ENCODE measurements at places on chromosomes 1 and 21. TPM values are rescaled to one million over a fixed set of nuclear protein-coding genes. Genes with fewer than 3 reads are reported as not detected.
A peak's percentile ranks its signal among the peaks of the same experiment; 100 is the strongest.

DNA sequence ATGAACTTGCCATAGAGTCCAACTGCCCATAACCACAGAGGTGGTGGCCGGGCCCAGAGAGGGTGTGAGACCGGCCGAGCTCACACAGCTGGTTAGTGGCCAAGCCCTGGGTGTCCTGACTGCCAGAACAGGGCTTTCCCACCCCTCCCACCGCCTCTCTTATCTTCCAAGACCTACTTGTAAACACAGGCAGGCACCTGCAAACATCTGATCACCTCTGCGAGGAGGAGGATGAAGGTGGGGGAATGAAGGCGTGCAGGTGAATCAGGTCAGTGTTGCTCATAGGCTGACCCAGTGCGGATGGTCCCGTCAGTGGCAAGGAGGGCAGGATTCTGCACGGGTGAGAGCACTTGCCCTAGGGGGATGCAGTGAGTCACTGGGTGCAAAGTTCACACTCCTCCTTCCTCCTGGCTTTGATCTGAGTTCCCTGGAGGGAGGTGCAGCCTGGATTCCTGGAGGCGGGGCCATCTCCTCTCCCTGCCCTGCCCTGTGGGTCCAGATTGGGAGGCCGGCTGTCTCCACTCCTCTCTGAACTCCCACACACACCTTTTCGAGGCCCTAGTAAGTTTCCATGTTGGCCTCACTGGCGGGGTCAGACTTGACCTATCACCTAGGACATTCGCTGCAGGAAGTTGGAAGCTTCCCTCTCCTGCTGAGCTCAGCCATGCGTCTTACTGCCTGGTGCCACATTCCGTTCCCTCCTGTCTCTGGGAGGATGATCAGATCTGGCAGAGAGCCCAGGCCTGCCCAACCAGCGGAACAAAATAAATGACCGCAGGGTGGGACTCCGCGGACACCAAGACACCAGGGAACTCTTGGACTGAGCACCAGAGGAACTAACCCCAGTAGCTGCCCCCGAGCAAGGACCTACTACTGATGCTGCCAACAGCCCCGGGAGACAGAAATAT lies 7.3 kb downstream of the UQCRHL start:
- no peak for DNase-seq

The S100A12 gene
- polyA plus RNA-seq, result 3.3 TPM

DNA sequence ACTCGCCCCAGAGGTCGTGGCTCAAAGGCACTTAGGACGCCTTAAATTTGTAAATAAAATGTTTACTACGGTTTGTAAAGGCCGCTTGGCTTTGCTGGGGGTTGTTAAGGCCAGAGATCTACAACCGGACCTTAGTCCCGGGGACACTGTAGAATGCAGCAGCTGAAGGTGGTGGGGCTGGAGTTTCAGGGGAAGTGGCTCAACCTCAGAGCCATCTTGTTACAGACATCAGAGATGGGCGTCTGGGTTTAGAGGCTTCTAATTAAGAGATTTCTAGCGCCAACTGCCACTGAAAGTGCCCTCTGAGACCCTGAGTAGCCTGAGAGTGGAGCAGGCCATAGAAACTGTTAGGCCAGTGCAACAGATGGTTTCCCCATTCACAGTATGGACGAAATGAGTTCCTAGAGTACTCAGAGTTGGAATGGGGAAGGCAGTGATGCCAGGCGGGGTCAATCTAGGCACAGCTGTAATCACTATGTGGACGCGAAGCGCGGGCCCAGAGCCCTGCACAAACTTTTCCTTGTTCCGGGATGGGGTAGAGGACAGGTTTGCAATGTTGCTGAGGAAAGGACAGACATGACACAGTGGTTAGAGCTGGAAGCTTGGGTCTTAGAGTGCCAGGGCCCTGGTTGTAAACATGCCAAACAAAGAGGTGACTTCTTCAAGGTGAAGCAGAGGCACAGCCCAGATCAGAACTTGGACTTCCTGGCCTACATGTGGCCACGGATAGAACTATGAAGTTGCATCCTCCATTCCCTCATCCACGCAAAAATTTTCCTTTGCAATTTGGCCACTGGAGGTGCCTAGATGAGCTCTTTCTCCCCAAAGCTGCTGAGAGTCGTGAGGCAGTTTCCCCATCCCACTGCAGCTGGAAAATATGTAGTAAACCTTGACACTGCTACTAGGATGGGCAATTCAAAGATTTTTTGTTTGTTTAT lies 6.0 kb downstream of the HLX start:
- DNase-seq, result no peak

- no peak for DNase-seq
Observed at GRCh38 chr1:39091845-39092645, 65.9 kb downstream of the NDUFS5 start.

GRCh38 chr1:53716150-53716549 lies 22.8 kb downstream of the GLIS1 start:
- no peak for DNase-seq

The PDPN gene
- 57.6 TPM for polyA plus RNA-seq

The AKR7A3 gene
- 2.0 TPM for polyA plus RNA-seq

- no peak for DNase-seq
Observed at GRCh38 chr1:237084341-237085077, 42.5 kb downstream of the RYR2 start.

DNA sequence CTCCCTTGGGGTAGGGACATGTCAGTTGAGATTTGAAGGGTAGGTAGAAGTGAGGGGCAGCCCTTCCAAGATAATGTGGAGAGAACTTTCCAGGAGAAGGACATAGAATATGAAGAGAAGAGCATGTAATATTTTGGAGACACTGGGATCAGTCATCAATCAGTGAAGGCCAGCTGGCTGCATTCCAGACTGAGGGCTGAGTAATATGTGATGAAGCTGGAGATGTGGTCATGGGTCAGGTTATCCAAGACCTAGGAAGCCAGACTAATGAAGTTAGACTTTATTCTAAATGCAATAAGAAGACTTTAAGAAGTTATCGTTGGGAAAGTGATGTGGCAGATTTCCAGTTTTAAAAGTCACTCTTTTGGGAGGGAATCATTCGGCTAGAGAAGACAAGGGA lies 262.0 kb downstream of the HMCN1 start:
- DNase-seq, result no peak

The INSRR gene
- polyA plus RNA-seq, result not detected

GRCh38 chr1:151655371-151655770 lies 43.5 kb downstream of the SNX27 start:
- DNase-seq, result no peak

GRCh38 chr1:175720023-175720422 lies 23.4 kb downstream of the TNR start:
- DNase-seq, result no peak

DNA sequence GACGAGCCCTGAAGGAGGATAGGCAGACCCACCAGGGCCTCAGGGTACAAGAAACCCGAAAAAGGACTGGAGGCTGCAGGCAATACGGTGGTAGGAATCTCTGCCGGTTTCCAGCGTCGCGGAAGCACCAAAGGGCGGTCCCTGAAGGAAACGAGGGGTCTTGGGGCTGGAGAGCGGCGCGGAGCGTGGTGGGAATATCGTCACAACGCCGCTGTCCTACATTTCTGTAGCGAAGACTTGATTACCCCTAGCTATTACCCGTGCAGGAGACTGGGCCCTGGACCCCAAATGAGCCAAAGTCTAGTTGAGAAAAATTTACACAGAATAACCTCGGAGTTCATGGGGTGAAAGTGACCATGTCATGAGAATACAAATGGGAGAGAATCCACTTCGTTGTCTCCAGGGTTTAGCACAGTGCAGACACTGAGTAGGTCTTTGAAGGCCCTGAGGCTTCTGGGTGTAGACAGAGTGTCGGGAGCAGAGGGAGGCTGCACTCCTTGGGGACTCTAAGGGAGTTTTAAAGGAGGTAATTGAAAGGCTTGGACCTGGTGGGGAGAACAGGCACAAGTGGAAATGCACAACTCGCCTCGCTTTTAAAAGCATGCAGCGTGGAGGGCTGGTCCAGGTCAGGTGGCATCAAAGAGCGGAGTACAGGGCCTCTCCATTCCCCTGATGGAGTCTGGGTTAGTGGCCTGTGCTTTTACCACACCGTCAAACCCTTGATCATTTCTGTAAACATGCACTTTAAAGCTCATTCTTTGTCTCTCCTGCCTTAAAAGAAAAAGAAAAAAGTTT lies 1.5 kb downstream of the ATP1A1 start:
- DNase-seq, result no peak

The DDX59 gene
- polyA plus RNA-seq, result 31.6 TPM

- no peak for DNase-seq
Observed at GRCh38 chr1:212640223-212640878, 31.8 kb downstream of the ATF3 start.

GRCh38 chr1:63821091-63822005 lies 47.5 kb downstream of the ROR1 start:
- DNase-seq, result no peak

The CD160 gene
- 2.2 TPM for polyA plus RNA-seq

DNA sequence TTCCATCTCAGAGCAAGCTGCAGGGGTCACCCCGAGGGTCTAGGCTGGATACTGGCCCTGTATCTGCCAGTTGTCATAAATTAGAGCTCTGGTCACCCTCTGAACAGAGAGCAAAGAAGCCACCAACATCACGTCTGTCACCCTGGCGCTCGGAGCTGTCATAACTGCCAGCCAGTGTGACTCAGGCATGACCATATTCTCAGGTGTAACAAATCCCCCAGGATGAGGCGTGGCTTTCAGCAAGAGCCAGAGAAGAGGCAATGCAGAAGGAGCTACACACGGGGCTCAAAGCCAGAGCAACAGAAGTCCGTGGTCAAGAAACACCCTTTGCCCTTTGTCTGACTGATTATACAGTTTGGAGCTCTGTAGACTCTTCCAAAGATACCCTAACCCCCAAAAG lies 40.0 kb downstream of the PRAMEF20 start:
- no peak for DNase-seq

DNA sequence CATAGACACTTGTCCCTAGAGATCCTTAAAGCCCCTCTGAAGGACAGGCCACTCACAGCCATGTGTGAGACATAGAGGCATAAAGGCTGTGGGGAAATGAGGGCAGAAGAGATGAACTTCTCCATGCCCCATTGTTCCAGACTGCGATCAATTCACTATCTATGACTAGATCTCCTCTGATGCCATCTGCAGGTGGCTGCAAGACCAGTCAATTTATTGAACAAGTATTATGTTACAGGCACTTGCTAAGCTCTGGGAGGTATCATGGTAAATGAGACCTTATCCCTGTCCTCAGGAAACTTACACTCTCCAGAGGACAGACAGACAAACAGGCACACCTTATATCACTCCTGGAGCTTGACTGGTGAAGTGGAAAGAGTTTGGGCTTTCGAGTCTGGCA lies 22.9 kb downstream of the UBIAD1 start:
- no peak for DNase-seq

DNA sequence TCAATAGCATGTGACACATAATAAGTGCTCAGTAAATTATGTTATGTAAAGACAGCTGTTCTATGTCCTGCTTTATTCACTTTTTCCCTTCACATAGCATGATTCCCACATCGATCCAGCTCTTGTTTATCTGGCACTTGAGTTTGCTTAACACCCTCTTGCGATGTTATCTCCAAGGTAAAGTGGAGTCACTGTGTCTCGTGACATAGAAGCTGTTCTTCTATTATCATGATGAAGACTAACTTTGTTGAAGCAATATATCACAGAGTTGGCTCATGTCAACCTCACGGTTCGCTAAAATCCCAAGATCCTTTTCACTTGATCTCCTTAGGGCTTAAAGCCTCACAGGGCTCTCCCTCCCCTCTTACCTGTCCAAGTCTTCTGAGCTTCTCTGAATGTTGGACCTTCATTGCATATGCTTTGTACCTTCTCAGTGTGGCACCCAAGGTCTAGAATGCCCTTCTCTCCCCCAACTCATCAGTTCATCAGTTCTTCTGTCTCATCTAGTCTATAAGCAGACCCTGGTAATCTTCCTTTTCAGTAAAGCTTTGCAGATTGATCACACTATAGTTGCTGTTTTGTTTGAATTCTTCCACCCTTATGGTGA lies 38.0 kb downstream of the PLXNA2 start:
- DNase-seq, result no peak

The NPR1 gene
- polyA plus RNA-seq, result 23.1 TPM

- DNase-seq, result no peak
Observed at GRCh38 chr1:239884796-239885195, 206.9 kb upstream of the FMN2 start.

DNA sequence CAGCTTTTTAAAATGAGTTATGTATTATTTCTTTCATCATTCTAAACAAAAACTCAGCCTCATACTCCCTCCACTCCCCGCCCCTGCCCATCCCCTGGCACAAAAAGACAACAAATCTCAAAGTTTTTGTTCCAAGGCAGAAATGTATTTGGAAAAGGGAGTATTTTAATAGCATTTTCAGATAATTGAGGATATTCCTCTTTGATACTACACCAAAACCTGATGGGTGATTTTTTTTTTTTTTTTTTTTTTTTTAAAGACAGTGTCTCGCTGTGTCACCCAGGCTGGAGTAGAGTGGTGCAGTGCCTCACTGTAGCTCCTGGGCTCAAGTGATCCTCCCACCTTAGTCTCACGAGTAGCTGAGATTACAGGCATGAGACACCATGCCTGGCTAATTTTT lies 16.2 kb downstream of the SLC16A1 start:
- DNase-seq, result no peak

DNA sequence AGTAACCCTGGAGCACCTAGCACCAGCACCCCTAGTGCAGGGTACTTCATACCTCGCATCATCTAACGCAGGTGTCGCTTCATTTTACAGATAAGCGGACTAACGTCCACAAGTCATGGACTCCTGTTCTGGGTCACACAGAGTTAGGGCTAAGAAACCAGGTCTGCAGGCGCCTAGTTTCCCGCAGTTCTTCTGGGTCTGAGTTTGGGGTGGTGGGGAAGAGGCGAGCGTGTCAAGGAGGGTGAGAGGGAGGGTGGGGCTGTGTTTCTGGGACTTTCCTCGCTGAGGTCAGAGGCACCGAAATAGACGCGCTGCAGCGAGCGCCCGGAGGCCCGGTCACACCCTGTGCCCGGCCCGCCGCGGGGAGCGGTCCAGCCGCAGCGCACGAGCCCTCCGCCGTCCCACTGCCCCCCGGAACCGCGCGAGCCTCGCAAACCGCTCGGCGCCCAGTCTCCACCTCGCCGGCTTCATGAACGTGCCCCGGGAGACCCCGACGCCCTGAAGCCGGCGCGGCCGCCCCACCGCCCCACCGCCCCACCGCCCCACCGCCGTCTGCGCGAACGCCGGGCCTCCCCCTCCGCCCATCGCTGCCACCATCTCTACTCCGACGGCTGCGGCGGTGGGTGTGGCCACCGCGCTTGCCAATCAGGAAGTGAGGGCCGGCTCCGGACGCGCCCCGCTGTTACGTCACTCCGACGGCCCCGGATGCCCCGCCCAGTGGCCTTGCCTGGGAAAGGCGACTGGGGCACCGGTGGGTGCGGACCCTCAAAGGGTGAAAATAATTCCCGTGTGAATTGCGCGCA lies 12.3 kb downstream of the IFI6 start:
- DNase-seq, result peak; percentile 93

GRCh38 chr1:22266141-22266540 lies 123.2 kb upstream of the WNT4 start:
- DNase-seq, result no peak

The MEF2D gene
- polyA plus RNA-seq, result 27.4 TPM

The KLHL17 gene
- 14.1 TPM for polyA plus RNA-seq

DNA sequence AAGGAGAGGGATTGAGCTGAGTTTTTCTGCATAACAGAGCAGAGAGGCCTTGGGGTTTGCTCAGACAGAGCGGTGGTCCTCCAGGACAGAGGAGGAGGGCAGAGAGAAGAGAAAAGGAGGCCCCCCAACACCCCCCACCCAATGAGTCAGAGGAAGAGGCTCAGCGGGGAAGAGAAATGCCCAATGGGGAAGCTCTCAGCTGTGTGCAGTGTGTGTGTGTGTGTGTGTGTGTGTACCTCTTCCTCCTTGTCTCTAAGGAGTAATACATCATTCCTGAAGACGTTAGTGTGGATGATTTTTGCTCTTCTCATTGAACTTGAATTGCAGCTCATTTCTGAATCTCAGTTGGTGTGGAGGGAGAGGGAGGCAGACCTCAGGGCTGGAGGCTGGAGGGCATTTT lies 8.7 kb downstream of the TMPRSS3 start:
- no peak for DNase-seq

The HPDL gene
- 2.1 TPM for polyA plus RNA-seq
